ENCODE measurements at places on chromosomes 4 and X.

DNA sequence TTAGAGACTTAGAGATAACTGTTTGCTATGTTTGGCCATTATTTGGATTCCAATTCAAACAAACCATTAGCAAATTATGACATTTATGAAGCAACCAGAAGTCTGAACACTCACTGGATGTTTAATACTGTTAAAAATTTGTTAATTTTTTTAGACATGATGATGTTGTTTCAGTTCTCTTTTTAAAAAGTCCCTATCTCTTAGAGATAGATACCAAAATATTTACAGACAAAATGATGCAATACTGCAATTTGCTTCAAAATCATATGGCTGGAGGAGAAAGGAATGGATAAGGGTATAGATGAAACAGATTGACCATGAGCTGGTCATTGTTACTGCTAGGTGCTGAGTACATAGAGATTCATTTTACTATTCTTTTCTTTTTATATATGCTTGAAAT lies 534.6 kb downstream of the BCOR start:
- no peak for DNase-seq

DNA sequence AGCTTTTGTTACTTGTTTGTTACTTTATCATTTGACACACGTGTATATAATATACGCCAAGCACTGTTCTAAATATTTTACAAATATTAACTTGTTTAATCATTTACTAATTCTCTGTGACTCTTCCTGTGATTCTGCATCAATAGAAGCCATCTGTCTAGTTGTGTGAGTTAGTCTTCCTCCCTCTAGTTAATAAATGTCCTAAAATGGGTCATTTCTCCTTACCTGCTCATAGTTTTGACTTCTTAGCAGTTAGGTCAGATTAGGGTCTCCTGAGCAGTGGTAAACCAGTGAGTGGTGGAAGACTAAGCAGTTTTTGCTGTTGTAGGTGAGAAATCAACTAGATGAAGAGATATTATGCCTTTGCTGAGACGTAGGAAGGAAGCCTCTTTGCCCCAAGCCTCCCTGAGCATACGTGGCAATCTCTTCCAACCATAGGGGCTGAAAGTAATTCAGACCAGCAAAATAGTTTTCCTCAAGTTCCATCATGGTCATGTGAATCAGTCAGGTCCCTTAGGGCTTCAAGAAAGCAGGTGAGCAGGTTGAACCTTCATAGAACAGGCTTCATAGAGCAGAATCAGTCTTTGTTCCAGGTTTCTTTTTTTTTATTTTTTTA lies 38.7 kb upstream of the THOC2 start:
- no peak for DNase-seq

DNA sequence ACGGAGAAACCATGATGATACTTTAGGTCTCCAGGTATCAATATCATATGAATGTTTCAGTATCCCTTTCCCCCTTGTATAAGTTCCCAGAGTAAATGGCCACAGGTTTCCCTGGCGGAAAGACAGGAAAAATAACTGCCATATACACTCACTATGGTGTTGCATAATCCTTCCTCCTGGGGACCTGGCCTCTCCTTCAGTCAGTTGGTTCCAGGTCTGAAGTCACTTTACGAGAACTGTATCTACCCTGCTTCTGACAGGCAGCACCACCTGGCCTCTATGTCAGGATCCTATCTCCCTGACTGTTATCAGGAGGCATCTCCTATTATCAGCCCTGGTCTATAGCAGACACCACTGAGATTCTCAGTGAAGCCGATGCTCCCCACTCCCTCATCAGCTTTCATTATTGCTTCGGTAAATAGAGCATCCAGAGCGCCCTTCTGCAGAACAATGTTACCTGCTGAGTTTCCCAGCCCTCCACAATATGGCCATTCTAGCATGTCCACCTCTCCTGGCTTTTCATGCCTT lies 22.6 kb downstream of the HAUS3 start:
- DNase-seq, result no peak

- DNase-seq, result no peak
Measured at GRCh38 chrX:152932144-152932543, 34.3 kb downstream of the ZNF185 start.

Measured in NCI-H510A treated with DMSO at 0.1 percent for 48 hours (cell line).